ENCODE measurements at places on chromosomes 4 and X.

DNA sequence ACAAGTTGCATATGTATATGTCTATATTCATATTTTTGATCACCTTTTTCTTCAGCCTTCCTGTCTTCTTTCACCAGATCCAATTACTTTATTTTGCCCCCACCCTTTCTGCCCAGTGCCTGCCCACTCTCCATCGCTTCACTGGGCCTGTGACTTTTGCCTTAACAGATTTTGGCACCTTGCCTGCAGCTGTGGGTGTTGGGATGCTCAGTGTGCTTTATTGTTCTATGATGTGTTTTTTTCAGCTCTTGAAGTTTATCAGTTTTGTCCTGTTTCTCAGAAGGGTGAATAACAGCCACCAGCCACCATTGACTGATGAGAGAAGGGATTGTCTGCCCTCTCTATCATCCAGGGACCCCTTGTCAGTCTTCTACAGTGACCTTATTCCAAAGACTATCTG lies 77.2 kb upstream of the GALNT7 start:
- DNase-seq = no peak

GRCh38 chr4:173194157-173194556 lies 25.5 kb downstream of the GALNT7 start:
- no peak for DNase-seq

DNA sequence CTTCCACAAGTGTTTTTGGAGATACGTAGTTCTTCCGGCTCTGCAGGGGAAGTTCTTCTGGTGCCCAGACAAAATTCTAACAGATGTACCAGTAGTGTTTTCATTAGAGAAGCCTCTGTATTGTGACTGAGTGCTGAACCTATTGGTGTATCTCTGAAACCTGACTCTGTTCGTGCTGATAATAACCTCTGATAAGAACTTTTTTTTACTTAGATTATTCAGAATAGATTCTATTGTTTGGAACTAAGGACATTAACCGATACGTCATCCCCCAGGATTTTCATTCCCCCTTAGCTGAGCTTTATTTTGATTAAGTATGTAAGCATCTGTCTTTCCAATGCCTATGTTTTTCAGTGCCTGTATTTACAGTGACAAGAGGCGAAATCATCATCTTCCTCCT lies 362.9 kb downstream of the PDGFC start:
- no peak for DNase-seq

DNA sequence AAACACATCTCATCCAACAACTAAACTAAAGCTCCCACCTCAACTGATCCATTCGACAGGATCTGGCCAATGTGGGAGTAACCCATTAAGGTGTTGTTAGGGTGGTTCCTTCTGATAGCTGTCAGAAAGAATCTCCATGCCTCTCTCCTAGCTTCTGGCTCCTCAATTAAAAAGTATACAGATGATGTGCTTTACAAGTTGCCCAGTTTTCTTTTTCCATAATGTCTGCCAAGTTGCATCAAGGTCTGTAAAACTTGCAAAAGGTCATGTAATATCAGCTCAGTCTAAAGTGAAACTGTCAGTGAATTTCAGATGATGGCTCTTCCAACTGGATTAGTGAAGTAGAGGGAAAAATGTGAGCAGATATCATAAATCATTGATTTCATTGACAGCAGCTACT lies 191.8 kb downstream of the RAB28 start:
- no peak for DNase-seq

GRCh38 chr4:76694056-76694455 lies 203.9 kb downstream of the SOWAHB start:
- no peak for DNase-seq

DNA sequence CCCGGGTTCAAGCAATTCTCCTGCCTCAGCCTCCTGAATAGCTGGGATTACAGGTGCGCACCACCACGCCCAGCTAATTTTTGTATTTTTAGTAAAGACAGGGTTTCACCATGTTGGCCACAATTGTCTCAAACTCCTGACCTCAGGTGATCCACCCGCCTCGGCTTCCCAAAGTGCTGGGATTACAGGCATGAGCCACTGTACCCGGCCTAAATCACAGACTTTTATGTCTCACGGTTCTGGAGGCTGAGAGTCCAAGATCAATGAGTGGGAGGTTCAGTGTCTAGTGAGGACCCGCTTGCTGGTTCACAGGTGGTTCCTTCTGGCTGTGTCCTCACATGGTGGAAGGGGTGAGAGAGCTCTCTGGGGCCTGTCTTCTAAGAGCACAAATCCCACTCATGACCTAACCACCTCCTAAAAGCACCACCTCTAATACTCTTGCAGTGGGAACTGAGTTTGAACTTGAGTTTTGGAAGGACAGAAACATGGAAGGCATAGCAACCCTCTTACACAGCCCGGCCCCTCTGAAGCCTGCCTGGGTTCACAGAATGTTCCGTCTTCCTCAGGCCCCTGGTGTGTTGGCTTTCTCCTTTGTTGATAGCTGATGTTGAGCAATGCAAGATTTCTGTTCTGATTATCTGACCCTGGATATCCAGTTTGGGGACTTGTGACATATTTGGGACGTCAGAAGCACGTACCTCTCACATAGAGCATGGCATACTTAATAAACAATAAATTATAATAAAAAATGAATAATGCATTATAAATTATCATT lies 1.9 kb upstream of the AKAP17A start:
- no peak for DNase-seq

GRCh38 chrX:69387567-69388487 lies 116.3 kb upstream of the NALF2 start:
- peak; percentile 13 for DNase-seq

GRCh38 chr4:83644677-83645659 lies 109.1 kb downstream of the GPAT3 start:
- peak; percentile 2 for DNase-seq

GRCh38 chr4:73985528-73985852 lies 2.5 kb downstream of the PPBP start:
- no peak for DNase-seq

GRCh38 chrX:125137521-125137920 lies 182.2 kb upstream of the TEX13C start:
- no peak for DNase-seq

DNA sequence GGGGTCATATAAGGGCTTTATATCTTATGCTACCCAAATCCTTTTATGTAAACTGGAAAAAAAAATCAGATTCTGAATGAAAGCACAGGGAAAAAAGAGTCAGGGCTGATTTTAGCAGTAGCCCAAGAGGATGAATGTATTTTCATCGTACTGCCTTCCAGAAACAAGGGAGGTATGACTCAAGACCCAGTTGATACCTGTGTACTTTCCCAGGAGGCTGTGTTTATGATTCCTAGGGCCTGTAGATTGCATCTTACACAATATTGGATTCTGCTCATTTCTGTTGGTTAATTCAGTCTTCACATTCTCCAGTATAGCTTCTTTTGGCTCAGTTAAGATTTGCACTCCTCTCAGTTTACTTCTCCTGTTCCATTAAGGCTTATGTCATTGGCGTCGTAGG lies 127.9 kb upstream of the LIMCH1 start:
- DNase-seq = no peak

DNA sequence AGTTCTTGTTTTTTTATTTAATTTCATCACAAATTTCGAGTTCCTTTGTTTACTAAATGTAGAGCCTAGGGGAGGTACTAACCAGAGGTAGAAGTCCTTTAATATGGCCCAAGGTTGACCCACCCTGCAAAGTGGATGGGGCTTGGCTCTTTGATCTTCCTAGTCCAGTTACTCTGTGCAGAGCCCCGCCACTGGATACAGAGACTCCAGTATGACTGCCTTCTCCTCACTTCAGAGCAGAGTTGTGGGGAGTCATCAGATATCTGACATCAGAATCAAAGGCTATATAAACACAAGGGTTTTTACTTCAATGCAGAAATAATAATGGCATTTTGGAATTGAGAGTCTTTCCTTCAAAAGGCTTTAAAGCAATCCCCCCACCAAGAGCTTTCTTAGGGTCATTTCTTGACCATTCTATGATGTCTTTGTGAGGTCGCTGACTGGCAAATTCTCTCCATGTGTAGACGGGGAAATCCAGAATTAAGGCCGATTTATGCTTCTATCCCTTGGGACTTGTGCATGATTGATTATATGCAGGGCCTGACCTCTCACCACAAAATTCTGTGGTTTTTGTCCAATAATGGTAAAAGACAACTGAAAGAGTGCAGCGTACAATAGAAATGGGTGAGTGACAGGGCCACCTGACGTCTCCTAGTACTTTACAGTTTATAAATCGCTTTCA lies 88.3 kb upstream of the CITED1 start:
- no peak for DNase-seq

DNA sequence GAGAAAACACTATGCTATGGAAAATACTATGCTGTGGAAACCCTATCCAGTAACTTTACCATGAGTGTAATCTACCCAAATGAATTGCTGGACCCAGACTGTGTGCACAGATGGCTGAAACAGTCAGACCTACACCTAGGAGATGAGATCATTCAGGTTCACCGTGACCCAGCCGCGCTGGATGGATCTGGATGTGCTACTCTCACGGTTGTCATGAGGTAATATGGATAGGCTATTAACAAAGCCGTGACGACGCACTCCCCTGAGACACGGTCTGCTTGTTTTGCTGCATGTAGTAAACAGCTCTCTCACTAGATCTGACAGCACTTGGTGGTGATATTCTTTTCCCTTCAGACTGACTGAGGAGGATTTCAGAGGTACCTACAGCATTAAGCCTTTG lies 832.5 kb upstream of the GRID2 start:
- no peak for DNase-seq

DNA sequence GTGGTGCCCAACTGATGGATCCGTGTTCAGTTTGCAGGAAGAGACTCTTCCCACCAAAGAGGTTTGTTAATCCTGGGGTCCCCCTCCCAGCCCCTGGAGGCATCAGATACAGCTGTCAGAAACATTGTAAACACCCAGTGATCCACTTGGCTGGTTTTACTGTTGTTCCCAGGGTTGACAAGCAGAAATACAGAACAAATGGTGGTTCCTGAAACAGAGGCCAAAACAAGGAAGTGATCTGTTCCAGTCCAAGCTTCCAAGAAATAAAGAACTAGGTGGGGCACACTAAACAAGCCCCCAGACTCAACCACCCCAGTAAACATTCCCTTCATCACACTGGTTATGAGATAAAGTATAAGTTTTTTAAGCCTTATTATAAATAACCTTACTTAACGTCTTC lies 1.4 kb downstream of the TMLHE start:
- DNase-seq = no peak

GRCh38 chr4:77047037-77047436 lies 28.8 kb downstream of the CCNI start:
- no peak for DNase-seq

GRCh38 chrX:63855896-63856295 lies 70.9 kb upstream of the ARHGEF9 start:
- no peak for DNase-seq

- DNase-seq = no peak
Measured at GRCh38 chr4:83906561-83906960, 370.7 kb downstream of the GPAT3 start.

GRCh38 chrX:100379388-100379986 lies 30.6 kb downstream of the PCDH19 start:
- no peak for DNase-seq

GRCh38 chrX:120377715-120378114 lies 15.8 kb downstream of the ATP1B4 start:
- DNase-seq = no peak

GRCh38 chr4:120314969-120315368 lies 248.3 kb upstream of the MAD2L1 start:
- DNase-seq = no peak

DNA sequence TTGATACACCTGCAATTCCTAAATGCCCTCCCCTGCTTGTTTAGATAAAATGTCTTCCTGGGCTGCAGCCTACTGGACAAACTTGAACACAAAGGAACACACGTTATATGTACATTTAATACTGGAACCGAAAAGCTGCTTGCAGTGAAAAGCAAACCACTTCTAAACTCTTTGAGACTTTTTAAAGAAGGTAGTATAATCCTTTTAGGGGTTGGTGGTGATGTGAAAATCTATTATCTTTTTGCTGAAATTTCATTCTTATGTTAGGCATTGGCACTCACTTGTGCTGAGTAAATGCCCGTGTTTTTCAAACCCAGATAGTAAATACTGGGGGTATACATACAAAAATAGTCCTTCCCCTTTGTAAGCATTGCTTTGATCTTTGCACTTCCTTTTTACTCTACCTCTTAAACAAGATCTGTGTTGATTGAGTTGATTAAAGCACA lies 2.2 kb downstream of the NFKB1 start:
- DNase-seq = no peak

All from hippocampal formation (tissue), 2 donors.